Ureter (tissue), 1 donor: ENCODE measurements at places on chromosomes 1 and 21. TPM values are rescaled to one million over a fixed set of nuclear protein-coding genes. Genes with fewer than 3 reads are reported as not detected.
A peak's percentile ranks its signal among the peaks of the same experiment; 100 is the strongest.

DNA sequence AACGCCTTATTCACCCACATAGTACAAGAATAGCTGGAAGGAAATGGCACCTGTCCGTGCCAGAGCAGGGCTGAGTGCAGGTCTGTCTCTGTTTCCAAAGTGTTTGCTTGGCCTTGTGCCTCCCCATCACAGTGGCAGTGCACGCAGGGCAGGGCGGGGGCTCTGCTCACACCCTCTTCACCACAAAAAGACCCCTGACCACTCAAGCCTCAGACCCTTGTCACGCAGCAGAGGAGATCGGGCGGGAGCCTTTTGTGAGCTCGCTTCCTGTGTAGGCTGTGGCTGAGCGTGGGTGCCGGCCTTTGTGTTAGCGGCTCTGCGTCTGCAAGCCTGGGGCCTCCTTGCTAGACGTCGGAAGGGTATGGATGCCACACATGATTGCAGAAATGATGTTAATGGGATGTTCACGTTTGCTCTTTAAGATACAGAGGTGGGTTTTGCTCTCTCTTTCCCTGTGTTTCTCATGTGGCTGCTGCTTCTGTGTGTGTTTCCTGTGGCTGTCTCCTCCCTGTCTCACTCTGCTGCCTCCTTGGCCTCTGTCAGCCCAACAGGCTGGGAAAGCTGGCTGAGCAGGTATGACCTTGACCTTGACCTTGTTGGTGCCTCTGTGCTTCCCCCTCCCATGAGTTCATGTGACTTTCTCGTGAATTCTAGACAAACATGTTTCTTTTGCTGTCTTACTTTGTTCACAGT is 45.4 kb downstream of the S100B start:
- DNase-seq: no peak

- DNase-seq: no peak
Measured at GRCh38 chr1:59316497-59317128, 19.7 kb downstream of the FGGY start.

DNA sequence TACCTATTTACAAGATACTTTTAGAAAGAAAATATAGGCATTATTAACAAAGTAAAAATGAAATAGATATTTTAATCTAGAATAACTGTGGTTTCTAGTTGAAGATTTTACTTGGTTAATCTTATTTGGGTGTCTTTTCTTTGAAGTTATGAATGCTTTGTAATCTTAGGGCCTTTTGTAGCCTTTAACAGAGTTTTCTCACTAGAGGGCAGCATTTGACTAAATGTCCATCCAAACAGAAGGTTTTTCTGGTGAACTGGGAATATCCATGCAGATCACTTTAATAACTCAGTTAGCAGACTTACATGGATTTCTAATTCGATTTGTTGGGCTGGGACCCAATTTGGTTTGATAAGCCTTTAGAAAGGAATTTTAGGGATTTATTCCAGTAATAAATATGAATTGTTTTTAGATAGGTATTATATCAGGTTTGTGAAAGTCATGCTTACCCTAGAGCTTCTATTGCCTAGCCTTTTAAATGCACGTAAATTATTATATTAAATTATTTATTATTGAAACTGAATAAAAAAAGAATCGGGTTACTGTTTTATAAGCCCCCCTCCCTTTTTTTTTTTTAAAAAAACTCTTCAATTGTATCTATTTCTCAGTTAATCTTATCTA is 119.7 kb downstream of the ZNF326 start:
- DNase-seq: no peak

DNA sequence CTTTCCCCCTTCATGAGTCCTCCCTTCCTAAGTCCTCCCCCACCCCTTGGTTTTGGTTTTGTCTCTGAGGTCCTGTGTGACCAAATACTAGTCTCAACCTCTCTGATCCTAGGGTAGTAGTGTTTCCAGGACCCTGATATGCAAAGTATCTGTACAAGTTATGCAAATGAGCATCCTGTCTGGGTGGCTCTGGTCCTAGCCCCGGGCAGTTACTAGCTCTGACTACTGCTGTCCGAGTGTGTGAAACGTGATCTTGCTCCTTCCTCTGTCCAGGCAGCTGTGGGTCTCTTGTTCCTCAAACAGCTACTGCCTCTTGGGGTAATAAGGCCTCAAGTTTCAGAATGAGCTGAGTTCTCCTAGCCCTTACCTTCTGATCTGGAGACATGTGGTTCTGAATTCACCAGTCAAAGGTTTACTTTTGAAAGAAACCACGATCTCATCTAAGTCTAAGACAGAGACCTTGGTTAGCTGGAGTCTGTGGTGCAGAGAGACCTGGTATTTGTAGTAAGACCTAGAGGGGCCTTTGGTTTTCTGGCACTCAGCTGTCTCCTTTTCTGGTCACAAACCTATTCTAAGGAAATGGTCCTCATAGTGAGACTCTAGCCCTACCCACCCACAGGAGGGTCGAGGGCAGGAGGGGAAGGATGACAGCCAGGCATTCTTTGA is 31.0 kb upstream of the IL19 start:
- no peak for DNase-seq

GRCh38 chr1:238777551-238777950 is 608.8 kb upstream of the CHRM3 start:
- no peak for DNase-seq

- no peak for DNase-seq
Measured at GRCh38 chr1:61605607-61606321, 119.2 kb downstream of the TM2D1 start.

DNA sequence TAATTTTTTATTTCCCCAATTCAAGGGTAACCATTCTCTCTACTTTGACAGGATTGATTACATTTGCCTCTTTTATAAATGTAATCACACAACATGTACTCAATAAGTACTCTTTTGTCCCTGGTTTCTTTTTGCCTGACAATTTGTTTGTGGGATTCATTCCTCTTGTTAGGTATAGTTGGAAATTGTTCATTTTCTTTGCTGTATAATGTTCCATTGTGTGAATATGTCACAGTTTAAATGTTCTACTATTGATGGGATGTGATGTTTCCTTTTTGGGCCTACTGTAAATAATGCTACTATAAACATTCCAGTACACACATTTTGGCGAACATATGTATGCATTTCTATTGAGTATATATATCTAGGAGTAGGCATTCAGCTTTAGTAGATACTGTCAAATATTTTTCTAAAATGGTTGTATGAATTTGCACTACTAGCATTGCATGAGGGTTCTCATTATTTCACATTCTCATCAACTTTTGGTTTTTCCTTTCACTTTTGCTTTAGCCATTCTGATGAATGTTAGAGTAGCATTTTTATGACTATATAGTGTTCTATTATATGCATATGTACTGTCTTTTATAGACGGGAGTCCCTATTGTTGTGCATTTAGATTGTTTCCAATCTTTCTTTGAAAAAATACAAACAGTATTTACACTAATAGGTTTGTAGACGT is 35.0 kb upstream of the PRKACB start:
- no peak for DNase-seq

DNA sequence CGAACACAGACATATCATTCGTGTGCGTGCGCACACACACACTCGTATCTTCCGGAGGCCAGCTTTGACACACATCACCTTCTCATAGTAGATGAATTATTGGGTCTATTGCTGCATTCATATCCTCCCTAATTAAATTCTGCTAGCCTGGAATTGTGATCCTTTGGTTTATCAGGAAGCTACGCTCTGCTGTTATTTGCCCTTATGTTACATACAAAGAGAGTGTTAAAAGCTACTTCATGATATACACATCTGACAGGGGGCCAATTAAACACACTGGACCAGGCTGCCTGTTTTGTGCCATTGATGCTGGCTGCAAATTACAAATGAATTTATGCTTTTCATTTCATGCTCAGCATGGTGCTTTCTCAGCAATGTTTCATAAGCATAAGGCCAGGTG is 252.0 kb downstream of the RHOU start:
- DNase-seq: no peak

GRCh38 chr1:205353191-205353590 is 3.5 kb downstream of the KLHDC8A start:
- DNase-seq: no peak

- no peak for DNase-seq
Measured at GRCh38 chr1:17706445-17706844, 48.7 kb upstream of the ACTL8 start.

GRCh38 chr21:31801551-31802219 is 69.8 kb upstream of the SCAF4 start:
- no peak for DNase-seq

DNA sequence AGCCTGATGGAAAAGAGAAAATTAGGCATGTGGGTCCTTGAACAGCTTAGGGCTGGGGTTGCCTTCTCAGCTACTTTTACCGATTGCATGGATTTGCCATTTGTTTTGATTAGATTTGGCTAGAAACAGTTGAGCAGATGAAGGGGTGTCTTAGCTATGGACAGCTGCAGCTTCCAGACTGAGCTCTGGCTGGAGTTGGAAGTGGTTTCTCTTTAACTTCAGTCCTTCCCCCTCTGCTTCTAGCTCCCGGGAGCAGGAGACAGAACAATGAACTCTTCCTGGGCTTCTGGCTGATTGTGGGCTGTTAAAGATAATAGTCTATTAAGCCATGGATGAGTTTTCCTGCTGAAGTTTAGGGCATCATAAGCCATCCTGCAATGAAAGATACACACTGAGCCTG is 50.7 kb downstream of the UBE2T start:
- DNase-seq: no peak

DNA sequence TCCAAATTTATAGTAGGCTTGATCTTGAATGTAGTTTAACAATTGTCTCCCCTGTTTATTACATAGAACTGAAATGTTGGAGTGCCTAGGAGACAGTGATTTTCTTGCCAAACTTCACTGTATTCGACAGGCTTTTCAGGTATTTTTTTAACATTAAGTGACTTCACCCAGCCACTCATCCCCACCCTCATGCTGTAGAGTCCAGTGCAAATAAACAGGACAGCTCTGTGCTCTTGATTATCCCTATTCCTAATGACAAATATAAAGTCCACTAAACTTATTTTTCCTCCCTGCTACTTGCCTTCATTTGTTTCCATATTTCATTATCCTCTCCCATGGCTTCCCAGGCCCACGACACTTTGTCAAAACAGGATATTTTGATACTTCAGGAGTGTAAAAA is 29.2 kb upstream of the NEXN start:
- no peak for DNase-seq

- no peak for DNase-seq
Measured at GRCh38 chr1:41513383-41513735, 28.9 kb upstream of the EDN2 start.

DNA sequence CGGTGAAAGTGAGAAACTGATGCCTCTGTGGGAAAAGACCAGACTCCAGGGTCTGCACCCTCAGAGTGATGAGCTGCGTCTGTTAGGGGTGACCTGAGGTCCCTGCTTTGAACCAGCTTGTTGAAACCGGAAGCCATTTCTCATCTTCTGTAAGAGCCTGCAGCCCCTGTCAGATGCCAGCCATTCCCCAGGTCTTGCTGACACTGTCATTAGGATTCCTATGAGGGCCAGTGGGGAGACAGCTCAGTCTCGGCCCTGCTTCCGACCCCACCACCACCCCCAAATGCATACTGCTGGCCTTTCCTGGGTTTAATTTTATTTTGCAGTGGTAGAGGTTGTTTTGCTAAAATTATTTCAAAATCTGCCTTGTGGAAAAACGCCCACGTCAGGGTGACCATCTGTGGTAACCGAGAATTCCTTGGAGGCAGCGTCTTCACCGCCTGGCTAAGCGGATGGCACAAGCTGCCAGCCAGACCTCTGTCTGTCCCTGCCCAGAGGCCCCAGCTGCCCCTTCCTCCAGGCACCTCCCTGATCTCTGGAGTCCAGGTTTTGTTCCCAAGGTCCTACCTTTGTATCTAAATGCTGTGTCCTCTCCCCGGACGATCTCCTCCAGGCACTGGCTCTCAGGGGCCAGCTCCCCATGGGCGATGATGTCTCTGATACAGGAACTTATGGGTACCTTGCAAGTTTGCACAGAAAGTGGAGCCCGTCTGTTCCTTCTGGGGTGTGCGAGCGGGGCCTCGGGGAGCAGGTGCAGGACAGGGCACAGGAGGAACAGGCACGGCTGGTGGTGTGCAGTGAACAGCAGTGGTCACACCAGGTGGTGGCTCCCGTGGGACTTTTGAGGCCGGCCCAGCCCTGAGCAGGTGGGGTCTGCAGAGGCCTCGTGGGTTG is 49.9 kb downstream of the PRKCZ start:
- DNase-seq: no peak

DNA sequence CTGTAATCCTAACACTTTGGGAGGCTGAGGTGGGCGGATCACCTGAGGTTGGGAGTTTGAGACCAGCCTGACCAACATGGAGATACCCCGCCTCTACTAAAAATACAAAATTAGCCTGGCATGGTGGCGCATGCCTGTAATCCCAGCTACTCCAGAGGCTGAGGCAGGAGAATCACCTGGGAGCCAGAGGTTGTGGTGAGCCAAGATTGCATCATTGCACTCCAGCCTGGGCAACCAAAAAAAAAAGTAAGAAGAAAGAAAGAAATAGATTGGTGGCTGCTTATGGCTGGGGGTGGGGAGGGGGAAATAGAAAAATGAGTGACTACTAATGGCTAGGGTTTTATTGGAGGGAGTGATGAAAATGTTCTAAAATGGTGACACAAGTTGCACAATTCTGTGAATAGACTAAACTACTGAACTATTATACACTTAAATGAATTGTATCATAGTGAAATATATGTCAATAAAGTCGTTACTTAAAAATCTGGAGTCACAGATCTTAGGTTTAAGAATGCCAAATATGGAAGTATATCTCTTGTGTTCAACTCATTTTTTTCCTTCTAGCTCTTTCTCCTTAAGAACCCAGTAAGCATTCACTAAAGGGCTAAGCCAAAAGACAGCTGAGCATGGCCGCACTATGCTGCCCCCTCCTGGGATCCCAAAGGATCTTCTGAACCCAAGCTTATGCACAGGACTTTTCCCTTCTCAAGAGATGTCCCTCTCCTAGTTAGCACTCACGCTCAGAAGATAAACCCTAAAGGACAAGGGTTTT is 3.2 kb upstream of the NPL start:
- peak; percentile 55 for DNase-seq

DNA sequence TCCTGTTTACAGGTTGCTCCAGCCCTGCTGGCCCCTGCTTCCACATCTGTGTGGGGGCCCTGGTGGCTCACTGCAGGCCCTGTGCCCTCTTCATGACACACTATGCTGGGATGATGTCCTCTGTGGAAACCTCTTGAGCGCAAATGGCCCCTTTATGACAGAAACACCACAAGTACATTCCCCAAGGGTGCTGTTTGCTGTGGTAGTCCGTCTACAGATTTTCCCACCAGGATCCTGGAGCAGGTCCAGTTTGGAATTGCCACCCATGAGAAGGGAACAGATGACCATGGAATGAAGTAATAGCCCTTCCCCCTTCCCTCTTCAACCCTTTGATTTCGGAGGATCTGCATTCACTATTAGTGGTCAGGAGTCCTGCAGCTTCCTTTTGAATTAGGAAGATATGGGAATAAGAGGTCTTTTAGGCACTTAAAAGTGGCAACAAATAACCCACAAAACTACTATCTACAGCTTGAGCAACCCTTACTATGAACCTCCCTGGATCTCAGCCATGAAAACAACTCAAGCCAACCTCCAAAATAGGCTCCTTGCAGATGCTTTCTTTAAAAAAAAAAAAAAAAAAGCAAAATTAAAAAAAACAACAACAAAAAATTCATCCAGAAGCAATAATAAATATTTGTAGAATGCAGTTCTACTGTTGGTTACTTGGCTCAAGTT is 121.9 kb upstream of the TSPAN2 start:
- DNase-seq: no peak

Gene ARTN
- 5.7 TPM for total RNA-seq

Gene SELE
- total RNA-seq: 5.4 TPM

Gene SSBP3
- 47.3 TPM for total RNA-seq

Gene SIM2
- total RNA-seq: 0.49 TPM

Gene TMEM59
- 366 TPM for total RNA-seq
